ENCODE measurements at places on chromosomes 2 and 18. TPM values are rescaled to one million over a fixed set of nuclear protein-coding genes. Genes with fewer than 3 reads are reported as not detected.

Gene WDSUB1
- polyA plus RNA-seq = 7.6 TPM

Gene EPB41L3
- 52.8 TPM for polyA plus RNA-seq

Gene EGR4
- not detected for polyA plus RNA-seq

Gene UGGT1
- polyA plus RNA-seq = 3.8 TPM

Gene CELF4
- polyA plus RNA-seq = 7.8 TPM

Gene MAP3K19
- not detected for polyA plus RNA-seq

Gene MYOM1
- 7.9 TPM for polyA plus RNA-seq

Gene LRATD1
- 24.6 TPM for polyA plus RNA-seq

Data from small intestine (tissue), 16 donors.